Trophoblast cell (in vitro differentiated cells and primary cell): ENCODE measurements at places on chromosomes 7 and 10.
A peak's percentile ranks its signal among the peaks of the same experiment; 100 is the strongest.

DNA sequence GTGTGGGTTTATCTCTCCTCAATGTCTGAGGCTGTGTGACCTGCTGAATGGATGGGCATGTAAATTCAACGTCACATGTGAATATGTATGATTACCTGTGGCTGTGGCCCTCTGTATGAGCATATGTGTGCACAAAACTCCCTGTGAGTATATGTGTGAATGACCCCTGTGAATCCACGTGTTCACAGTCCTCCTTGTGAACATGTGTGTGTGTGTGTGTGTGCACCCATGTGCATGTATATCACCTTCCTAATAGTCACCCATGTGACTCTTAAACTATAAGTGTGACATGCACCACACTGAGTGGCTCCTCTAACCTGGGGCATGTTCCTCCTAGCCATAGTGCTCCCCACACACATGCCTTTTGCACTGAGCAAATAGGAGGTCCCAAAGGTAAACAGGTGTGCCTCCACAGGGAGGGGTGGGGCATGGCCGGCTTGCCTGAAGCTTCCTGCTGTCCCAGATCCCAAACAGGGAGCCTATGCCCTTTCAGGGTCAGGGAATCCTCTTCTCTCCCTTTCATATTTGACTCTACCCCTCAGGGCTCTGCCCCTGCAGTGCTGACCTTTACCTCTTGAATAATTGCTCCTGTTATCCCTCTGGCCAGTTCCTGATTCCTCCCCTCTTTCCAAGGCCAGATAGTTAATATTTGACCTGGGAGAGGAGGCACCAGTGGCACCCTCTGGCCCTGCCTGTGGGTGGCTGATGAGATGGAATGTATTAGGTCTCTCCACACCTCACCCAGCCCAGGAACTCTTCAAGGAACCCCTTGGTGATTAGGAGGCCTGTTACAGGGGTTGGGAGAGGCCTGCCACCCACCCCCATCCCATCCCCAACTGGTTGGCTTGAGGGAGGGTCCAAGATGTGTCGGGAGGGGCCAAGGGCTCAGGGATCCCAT is 1.9 kb downstream of the SEMA4G start:
- no peaks in the 10 kb centered on the region for H3K36me3 ChIP-seq
- no peaks in the 10 kb centered on the region for H3K27me3 ChIP-seq
- H3K27ac ChIP-seq, result no peak overlapping the region

GRCh38 chr7:36264123-36264801 is 111.2 kb downstream of the EEPD1 start:
- H3K4me3 ChIP-seq, result no peak overlapping the region
- no peak overlapping the region for H3K27ac ChIP-seq
- no peaks in the 10 kb centered on the region for H3K27me3 ChIP-seq
- no peaks in the 10 kb centered on the region for H3K36me3 ChIP-seq
- DNase-seq, result peak; percentile 23
- H3K4me1 ChIP-seq, result peaks cover 3% of the 10 kb centered on the region

GRCh38 chr7:158228131-158228530 is 359.5 kb downstream of the PTPRN2 start:
- H3K4me1 ChIP-seq, result no peaks in the 10 kb centered on the region
- no peak overlapping the region for H3K27ac ChIP-seq
- H3K4me3 ChIP-seq, result no peak overlapping the region
- no peaks in the 10 kb centered on the region for H3K36me3 ChIP-seq

- H3K4me3 ChIP-seq, result no peak overlapping the region
- no peaks in the 10 kb centered on the region for H3K27me3 ChIP-seq
- no peak for DNase-seq
- no peaks in the 10 kb centered on the region for H3K36me3 ChIP-seq
- H3K27ac ChIP-seq, result no peak overlapping the region
- H3K4me1 ChIP-seq, result no peaks in the 10 kb centered on the region
Measured at GRCh38 chr7:134339475-134339874, 22.7 kb upstream of the SLC35B4 start.

DNA sequence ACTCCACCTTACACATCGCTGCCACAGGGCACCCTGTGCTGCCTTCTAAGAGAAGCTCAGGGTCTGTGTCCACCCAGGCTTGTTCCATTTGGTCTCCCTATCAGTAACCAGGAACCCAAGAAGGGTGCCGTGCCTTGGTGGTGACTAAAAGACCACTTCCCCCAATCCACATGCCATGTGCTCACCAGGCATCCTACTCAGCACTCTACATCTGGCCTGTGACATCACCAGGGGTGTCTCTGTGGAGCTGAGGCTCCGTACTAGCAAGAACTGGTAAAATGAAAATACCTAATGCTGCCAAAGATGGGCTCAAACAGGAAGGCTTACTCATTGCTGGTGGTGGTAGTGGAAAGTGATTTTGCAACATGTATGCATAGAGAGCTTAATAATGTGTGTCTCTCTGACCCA is 19.0 kb upstream of the C10orf71 start:
- no peaks in the 10 kb centered on the region for H3K36me3 ChIP-seq
- no peak for DNase-seq
- H3K4me1 ChIP-seq, result peaks cover 13% of the 10 kb centered on the region
- H3K27me3 ChIP-seq, result no peaks in the 10 kb centered on the region
- H3K4me3 ChIP-seq, result no peak overlapping the region
- no peak overlapping the region for H3K27ac ChIP-seq

DNA sequence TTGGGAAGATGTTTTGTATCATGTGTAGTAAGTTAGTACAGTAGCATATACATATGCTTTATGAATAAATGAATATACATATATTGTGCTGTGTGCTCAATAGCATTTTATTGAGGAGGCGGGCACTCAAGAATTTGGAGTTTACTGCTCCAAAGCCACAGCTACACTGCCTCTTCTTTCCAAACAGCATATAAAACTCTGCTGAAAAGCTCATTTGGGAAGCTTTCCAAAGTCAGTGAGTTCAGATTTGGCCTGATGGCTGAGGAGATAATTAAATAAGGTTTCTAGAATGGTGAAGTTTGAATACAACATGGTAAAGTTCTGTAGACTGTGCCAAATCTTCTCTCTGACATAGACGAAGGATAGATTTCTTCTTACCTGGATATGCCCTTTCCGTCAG is 29.8 kb downstream of the CDK1 start:
- no peaks in the 10 kb centered on the region for H3K27me3 ChIP-seq
- no peak overlapping the region for H3K4me3 ChIP-seq
- no peaks in the 10 kb centered on the region for H3K36me3 ChIP-seq
- H3K4me1 ChIP-seq, result no peaks in the 10 kb centered on the region

GRCh38 chr10:94992811-94993210 is 54.4 kb downstream of the CYP2C9 start:
- no peak overlapping the region for H3K4me3 ChIP-seq
- peak; percentile 81 for DNase-seq
- no peaks in the 10 kb centered on the region for H3K36me3 ChIP-seq
